Left colon (tissue), 2 donors: ENCODE measurements at places on chromosomes 11 and 22. TPM values are rescaled to one million over a fixed set of nuclear protein-coding genes. Genes with fewer than 3 reads are reported as not detected.

PAMR1 gene
- total RNA-seq = 3.8 TPM

XNDC1N gene
- 12.5 TPM for total RNA-seq

TMEM45B gene
- 309 TPM for total RNA-seq

ARVCF gene
- 13.0 TPM for total RNA-seq

C11orf16 gene
- not detected for total RNA-seq

KRTAP5-8 gene
- total RNA-seq = 0.58 TPM

USP35 gene
- 7.4 TPM for total RNA-seq

QSER1 gene
- 18.6 TPM for total RNA-seq
